ENCODE measurements at places on chromosomes 13 and 19. TPM values are rescaled to one million over a fixed set of nuclear protein-coding genes. Genes with fewer than 3 reads are reported as not detected.

The ADGRE3 gene
- 0.84 TPM for total RNA-seq

The EID2B gene
- 2.0 TPM for total RNA-seq

The PTH2 gene
- total RNA-seq: not detected

The HS6ST3 gene
- total RNA-seq: 0.03 TPM

DNA sequence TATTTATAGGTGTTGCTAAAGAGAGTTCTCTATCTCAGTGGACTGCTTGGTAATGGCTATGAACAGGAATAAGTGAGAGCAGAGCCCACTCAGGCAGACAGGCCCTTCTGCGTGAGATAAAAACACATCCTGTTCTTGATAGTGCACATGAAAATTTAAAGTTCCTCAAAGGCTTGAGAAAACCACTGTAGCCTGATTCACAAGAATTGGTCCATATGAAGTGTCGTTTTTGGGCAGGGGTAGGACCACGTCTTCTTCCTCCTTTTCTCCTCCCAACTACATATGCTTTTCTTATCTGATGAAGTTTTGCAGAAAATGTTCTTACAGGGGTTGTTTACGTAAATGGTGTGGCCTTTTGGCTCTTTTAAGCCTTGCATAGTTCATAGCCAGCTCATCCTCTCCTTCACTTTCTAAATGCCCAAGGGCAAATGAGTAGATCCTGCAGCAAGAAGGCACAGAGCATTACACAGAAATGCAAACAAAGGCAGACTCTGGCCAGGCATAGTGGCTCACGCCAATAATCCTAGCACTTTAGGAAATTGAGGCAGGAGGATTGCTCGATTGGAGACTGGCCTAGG is 53.8 kb downstream of the RNF6 start:
- H3K36me3 ChIP-seq: no peaks in the 10 kb centered on the region
- H3K4me1 ChIP-seq: no peaks in the 10 kb centered on the region
- no peak overlapping the region for H3K27ac ChIP-seq
- no peak for DNase-seq

DNA sequence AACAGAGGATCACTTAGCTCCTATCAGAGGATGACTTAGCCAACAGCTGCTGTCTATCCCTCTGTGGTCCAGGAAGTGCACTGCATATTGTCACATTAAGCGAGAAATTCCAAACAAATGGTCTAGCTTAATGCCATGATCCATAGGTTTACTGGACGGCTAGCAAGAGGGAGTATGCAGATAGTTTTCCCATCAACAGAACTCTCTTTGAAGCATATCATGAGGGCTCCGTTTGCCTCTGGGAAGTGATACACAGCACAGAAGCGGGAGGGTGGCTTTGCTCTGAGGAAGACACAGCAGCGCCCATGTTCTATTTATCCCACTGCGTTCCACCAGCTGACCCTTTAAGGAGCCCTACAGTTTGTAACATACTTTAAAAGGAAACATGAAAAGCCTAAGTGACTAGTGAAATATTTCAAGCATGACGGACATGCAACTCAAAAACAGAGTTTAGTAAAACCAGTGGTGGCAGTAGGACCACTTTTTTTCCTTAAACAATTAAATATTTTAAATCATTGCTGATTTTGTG is 52.7 kb downstream of the COL4A1 start:
- DNase-seq: no peak
- peaks cover 7% of the 10 kb centered on the region for H3K4me1 ChIP-seq
- H3K36me3 ChIP-seq: no peaks in the 10 kb centered on the region
- H3K27ac ChIP-seq: no peak overlapping the region
- H3K27me3 ChIP-seq: no peaks in the 10 kb centered on the region
- H3K4me3 ChIP-seq: no peak overlapping the region

- H3K4me3 ChIP-seq: no peak overlapping the region
- no peaks in the 10 kb centered on the region for H3K36me3 ChIP-seq
- no peak overlapping the region for H3K27ac ChIP-seq
- DNase-seq: no peak
- H3K27me3 ChIP-seq: peaks cover 33% of the 10 kb centered on the region
These were observed 4.9 kb upstream of the DMKN start for GRCh38 chr19:35518313-35518712.

Measured in left lung (tissue), 14 donors.